ENCODE measurements at places on chromosomes 2 and 18.

GRCh38 chr2:5937321-5937720 is 245.1 kb downstream of the SOX11 start:
- no peak for DNase-seq

DNA sequence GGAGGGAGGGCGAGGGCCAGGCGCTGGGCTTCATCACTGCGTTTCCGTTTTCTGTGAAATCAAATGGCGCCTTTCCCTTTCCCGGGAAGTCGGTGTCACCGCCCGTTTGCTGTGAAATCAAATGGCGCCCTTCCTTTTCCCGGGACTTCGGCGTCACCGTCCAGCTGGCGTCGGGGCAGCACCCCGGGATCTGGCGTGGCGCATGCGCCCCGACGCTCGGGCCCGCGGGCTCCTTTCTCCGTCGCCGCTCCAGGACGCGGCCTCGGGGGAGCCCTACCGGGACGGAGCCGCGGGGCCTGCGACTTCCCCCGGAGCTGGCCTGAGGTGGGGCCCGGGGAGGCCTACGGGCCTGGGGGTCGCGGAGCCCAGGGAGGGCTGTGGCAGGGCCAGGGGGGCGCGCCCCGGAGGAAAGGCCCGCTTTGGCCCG is at the start of gene FAM228A:
FAM228A (plus strand) TSS at position 203 of the 427 bp plus-strand sequence. CDS start 428 bp downstream, outside the sequence.
- DNase-seq = no peak

- DNase-seq = no peak
Measured at GRCh38 chr2:152462779-152463178, 127.8 kb downstream of the FMNL2 start.

- DNase-seq = no peak
Measured at GRCh38 chr2:33903215-33903614, 304.1 kb upstream of the FAM98A start.

- DNase-seq = no peak
Measured at GRCh38 chr2:203451011-203451410, 84.1 kb downstream of the RAPH1 start.

DNA sequence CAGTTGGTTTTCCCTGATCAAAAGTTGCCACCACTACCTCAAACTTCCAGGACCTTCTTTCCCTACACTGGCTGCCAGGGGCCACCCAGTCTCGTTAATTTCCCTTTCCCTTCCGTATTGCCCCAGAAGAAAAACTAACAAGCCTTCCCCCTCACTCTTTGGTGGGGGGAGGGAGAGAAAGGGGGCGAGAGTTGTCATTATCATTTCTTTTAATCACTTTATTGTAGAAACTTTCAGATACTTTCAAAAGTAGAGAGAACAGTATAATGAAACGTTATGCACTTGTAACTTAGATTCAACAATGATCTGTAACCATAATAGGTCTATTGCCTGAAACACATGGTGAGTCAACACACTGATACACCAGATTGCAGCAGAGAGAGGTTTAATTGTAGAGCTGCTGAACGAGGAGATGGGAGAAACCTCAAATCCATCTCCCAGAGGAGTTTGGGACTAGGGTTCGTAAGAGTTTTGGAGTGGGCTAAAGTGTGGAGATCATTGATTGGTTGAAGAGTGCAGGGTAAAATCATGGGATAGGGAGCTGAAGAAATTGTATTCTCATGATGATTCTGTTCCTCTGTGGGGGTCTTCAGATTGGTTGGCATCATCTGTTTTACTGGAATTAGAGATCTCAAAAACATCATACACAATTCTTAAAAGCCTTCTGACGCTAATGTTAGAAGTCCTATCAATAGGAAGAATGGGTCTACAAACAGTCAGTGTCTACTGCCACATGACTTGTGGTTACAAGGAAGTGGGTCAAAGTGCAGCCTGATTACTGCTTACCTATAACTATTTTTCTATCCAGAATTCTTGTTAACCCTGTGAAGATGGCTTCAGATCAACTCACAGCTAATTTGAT is 2.6 kb upstream of the RNF149 start:
- no peak for DNase-seq

DNA sequence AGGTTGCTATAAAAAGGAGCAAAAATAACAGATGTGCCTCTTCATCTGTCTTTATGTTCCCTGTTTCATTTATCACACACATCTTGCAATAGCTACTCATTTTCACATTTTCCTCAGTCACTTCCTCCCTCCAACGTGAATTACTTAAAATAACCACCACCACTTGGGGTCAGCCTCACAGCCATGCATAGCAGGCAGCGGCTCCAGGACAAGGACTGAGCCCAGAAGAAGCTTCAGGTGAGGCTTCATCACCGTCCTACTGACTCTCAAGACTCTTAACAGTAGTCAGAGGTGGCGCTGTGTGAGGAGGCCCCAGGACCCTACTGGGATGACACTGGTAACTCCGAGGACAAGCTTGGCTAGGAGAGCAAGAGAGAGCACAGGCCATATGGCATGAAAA is 15.5 kb upstream of the ST8SIA5 start:
- DNase-seq = no peak

- DNase-seq = no peak
Measured at GRCh38 chr18:77105028-77105427, 27.6 kb downstream of the MBP start.
